Retina (tissue), 1 donor: ENCODE measurements at places on chromosomes 6 and 20.

DNA sequence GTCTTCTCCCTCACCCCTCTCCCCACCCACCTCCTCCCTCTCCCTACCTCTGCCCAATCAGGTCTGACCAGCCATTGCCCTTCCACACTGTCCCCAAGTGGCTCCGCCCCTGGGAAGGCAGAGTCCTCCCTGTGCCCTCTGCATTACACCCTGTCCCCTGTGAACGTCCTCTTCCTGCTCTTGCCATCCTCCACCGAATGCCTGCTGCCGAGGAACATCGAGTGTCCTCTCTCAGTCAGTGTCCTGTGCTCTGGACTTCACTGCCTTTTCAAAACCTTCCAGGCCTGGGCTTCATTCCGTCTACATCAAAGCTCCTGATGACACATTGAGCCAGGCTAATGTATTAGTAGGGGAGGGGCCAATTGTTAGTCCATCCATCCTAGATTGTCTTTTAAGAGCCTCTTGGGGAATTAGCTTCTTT lies 3.3 kb upstream of the PACSIN1 start:
- peak; percentile 51 for DNase-seq

GRCh38 chr20:49924247-49924646 lies 8.9 kb upstream of the SPATA2 start:
- DNase-seq = no peak

DNA sequence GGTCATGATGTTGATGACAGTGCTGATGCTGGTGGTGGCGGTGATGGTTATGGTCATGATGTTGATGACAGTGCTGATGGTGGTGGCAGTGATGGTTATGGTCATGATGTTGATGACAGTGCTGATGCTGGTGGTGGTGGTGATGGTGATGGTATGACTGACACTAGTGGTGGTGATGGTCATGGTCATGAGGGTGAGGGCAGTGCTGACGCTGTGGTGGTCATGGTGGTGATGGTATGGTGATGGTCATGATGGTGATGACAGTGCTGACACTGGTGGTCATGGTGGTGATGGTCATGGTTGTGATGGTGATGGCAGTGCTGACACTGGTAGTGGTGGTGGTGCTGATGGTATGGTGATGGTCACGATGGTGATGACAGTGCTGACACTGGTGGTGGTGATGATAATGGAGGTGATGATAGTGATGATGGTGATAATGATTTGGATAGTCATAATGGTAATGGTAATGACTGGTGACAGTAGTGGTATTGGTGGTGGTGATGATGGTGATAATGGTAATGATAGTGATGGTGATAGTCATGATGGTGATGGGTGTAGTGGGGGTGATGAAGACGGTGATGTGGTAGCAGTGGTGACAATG lies 206.2 kb downstream of the CDH4 start:
- no peak for DNase-seq

DNA sequence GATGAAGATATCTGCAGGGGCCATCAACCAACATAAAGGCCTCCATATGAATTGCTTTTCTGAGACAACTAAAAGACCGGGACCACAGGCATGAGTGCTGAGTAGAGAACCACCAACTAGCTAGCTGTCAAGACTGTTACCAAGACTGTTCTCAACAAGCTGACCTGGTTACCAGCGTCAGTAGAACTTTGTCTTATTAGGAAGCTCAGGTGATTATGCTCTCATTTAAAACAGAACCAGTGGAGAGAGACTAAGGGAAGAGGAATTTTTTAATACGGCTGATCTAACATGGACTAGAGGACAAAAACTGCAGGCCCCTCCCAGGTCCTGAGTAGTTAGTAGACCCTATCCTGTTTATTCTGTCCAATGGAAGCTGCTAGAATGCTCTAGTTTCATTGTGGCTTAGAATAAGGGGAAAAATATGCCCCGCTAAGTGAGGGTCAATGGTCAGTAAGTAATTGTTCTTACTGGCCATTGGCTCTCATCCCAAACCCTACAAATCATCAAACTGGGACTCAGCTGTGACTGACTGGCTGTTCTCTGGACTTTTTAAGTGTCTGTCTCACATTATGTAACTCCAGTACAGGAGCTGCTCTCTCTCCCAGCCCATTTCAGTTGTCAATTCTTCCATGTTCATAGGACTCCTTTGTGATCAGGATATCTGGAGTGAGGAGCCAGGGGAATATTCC lies 3.8 kb upstream of the DYNLRB1 start:
- no peak for DNase-seq

DNA sequence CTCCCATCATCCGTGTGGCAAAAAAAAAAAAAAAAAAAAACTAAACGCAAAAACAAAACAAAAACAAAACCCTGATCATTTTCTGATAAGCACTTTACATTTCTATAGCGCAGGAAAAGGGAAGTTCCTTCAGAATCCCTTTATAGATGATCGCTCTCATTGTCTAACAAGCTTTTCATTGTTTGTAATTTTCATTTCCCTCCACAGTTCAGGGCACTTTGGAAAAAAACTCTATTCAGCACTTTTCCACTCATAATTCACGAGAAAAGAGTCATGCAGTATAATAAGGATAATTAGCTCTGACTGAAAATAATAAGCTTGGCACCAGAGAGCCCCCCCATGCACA lies 89.4 kb upstream of the ATXN1 start:
- DNase-seq = peak; percentile 23

- DNase-seq = no peak
Measured at GRCh38 chr6:107118976-107119375, 3.7 kb upstream of the BEND3 start.

GRCh38 chr20:63295422-63295821 lies 2.4 kb downstream of the COL20A1 start:
- no peak for DNase-seq
